ENCODE measurements at places on chromosomes 7 and 10. TPM values are rescaled to one million over a fixed set of nuclear protein-coding genes. Genes with fewer than 3 reads are reported as not detected.
A peak's percentile ranks its signal among the peaks of the same experiment; 100 is the strongest.

- peak; percentile 14 for DNase-seq
Observed at GRCh38 chr7:95478272-95479037, 7.3 kb upstream of the ASB4 start.

DNA sequence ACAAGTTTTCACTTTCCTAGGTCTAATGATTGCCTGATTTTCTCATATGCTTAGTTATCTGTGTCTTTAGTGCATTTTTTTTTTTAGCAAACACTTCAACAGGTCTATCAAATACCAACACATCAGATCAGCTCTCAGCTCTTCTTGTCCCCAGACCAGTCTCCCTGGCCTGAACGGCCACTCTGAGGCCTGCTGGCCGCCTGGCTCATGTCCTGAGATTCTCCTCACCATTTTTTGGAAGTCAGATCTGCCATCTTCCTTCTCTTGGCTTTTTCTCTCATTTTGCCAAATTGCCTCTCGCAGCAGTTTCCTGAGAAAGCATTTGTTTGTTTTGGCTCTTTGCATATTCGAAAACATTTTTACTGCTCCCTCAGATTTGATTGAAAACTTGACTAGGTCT, 29.3 kb downstream of the PPP2R2D start:
- no peak for DNase-seq

- DNase-seq: peak; percentile 81
Observed at GRCh38 chr7:151754142-151754590, 122.7 kb downstream of the PRKAG2 start.

GRCh38 chr7:35256256-35257175, 2.6 kb upstream of the TBX20 start:
- no peak for DNase-seq

GRCh38 chr7:141674702-141675101, 27.3 kb downstream of the DENND11 start:
- DNase-seq: no peak

GRCh38 chr7:131268906-131269305, 58.8 kb upstream of the MKLN1 start:
- no peak for DNase-seq

The TMEM168 gene
- 17.0 TPM for total RNA-seq

DNA sequence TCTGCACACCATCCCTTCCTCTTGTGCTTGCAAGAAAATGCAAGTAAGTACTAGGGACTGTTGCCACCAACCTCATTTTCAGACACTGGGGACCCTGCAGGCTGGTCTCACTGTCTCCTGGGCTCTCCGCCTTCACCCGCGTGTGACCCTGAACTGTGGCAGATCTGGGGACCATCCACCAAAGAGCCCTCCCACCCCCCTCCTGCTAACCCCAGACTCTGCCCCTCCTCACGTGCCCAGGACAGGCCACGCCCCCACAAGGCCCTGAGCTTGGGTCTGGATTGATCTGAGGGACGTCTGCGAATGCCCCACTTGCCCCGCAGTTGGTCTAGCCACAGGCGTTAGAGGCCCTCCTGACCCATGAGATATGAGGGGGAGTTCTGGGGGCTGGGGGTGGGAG, 8.1 kb downstream of the CNPY1 start:
- DNase-seq: no peak

- DNase-seq: no peak
Observed at GRCh38 chr10:63735305-63735704, 214.1 kb downstream of the REEP3 start.

DNA sequence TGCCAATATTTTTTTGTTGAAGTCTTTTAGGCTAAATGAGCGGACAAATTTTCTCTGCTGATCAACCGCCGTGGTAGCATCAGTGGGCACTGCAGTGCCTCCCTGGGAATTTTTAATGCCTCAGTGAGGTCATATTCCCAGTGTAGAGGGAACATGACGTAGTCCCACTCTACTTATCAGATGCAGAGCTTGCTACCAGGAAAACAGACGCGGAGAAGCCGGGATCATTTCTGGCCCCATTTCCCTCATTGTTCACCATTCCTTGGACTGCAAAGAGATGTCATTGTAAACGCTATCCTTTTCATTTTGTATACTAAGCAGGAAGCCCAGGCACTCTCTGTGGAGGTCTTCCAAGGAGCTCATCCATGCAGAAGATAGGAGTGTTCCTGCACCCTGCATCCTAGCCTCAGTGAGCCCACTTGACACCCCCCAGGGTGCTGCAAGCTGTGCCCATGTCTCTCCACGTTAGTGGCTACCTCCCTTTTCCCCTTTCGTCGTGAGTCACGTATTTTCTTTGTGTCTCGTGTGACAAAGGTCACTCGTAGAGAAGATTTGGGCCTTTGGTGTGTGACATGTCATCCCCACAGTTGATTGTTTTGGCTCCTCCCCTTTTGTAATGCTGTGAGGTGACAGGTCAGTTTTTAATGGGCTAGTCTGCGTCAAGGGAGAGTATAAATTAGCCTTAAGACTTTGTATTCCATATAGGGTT, 145.5 kb downstream of the TCF7L2 start:
- DNase-seq: no peak

Measured in heart right ventricle (tissue), 16 donors.